ENCODE measurements at places on chromosomes 11 and 22.

DNA sequence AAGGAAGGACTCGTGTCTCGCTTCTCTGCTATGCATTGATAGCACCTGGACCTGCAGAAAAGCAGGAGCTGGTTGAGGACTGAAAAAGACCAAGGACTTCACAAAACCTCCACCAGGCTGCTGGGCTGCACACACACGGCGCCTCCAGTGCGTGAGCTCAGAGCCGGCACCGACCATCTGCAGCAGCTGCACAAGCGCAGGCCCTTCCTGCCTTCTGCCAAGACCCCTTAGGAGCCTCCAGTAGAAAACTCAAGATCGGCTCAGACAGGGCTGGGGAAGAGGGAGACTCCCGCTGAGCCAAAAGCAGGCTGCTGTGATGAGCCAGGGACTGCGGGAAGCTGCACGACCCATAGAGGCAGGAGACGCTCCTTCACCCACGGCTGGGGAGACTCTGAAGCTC is 70.9 kb downstream of the PHF21B start:
- H3K36me3 ChIP-seq = no peaks in the 10 kb centered on the region
- no peak for DNase-seq
- H3K27ac ChIP-seq = no peak overlapping the region

DNA sequence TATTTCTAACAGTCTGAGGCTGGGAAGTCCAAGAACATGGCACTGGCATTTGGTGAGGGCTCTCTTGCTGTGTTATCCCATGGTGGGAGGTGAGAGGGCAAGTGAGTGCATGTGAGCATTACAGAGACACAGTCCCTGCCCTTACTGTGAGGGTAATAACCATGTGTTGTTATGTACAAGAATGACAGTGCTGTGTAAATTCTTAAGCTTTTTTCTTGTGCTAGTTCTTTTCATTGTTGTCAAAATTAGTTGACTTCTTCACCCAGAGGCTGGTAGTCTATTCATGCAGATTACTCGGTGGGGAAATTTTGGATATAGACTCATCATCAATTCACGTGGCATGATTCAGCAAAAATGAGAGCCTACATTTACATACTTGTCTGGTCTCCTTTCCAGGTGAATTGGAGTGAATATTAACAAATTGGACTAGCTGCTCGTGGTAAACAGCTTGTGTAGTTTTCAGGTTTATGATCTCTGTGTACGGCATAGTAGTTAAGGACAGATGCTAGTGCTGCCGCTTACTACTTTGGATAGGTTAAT is 49.3 kb downstream of the ATXN10 start:
- H3K27me3 ChIP-seq = no peaks in the 10 kb centered on the region
- H3K36me3 ChIP-seq = no peaks in the 10 kb centered on the region
- DNase-seq = no peak
- no peak overlapping the region for H3K4me3 ChIP-seq

GRCh38 chr11:10514709-10515108 is 26.3 kb downstream of the RNF141 start:
- peak; percentile 8 for DNase-seq
- no peaks in the 10 kb centered on the region for H3K27me3 ChIP-seq
- no peak overlapping the region for H3K27ac ChIP-seq
- H3K4me1 ChIP-seq = peaks cover 2% of the 10 kb centered on the region
- no peaks in the 10 kb centered on the region for H3K36me3 ChIP-seq

DNA sequence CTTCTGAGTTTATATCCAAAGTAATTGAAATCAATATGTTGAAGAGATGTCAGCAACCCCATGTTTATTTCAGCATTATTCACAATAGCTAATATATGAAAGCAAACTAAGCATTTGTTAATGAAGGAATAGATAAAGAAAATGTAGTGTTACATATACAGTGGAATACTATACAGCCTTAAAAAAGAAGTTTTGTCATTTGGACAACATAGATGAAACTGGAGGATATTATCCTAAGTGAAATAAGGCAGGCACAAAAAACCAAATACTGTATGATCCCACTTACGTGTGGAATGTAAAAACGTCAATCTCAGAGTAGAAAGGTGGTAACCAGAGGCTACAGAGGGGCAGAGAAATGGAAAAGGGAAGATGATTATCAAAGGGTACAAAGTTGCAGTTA is 10.2 kb downstream of the MRGPRX2 start:
- no peaks in the 10 kb centered on the region for H3K36me3 ChIP-seq
- DNase-seq = no peak
- no peaks in the 10 kb centered on the region for H3K4me1 ChIP-seq
- H3K27me3 ChIP-seq = no peaks in the 10 kb centered on the region
- no peak overlapping the region for H3K27ac ChIP-seq

GRCh38 chr11:11022125-11022730 is 164.4 kb upstream of the ZBED5 start:
- H3K27ac ChIP-seq = no peak overlapping the region
- no peak for DNase-seq
- H3K4me3 ChIP-seq = no peak overlapping the region
- no peaks in the 10 kb centered on the region for H3K27me3 ChIP-seq

DNA sequence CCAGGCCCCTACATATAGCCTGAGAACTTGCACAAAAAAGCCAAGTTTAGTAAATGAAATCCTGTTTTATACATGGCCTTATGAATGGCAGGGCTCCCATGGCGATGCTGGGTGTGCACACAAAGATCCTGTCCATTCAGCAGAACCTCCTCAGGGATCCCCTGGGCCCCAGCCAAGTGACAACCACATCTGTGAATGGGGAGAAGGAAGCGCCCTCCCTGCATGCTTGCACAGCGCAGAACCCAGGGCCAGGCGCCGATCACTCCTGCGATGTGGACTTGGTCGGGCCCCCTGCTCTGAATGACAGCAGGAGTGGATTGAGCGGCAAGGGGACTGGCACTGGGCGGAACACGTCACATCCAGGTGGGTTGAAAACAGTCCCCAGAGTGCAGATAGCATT is 4.5 kb upstream of the CDC42EP2 start:
- no peak for DNase-seq
- no peak overlapping the region for H3K27ac ChIP-seq
- H3K4me1 ChIP-seq = peaks cover 10% of the 10 kb centered on the region
- H3K4me3 ChIP-seq = no peak overlapping the region

DNA sequence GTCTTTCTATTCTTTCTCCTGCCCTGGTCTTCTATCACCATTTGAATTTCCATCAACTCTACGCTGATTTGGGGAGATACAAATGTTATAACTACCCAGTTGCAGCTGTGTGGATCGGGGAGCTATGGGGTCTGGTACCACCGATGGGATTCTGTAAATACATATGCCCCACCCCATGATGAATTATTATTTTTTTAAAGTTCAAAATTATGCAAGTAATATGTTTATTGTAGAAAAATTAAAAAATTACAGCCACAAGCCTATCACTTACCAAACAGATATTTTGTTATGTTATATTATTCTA is 52.4 kb upstream of the CLMP start:
- H3K4me1 ChIP-seq = peaks cover 2% of the 10 kb centered on the region
- no peak for DNase-seq
- no peak overlapping the region for H3K4me3 ChIP-seq
- no peak overlapping the region for H3K27ac ChIP-seq
- H3K27me3 ChIP-seq = no peaks in the 10 kb centered on the region

DNA sequence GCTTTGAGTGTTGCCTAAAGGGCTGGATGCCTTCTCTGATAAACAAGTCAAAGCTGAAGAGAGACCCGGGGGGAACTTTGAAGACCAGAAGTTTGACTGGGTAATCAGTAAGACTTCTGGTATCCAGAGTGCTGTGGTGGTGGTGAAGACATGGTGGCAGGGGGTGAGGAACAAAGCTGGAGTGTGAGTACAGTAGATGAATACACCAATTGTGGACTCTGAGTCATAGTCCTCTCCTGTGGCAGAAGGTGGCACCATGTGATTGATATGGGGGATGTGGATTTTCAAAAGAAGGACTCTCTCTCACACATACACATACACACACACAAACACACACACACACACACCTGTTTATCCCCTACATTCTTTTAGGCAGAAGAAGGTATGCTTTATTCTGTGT is 12.3 kb downstream of the MS4A6A start:
- no peaks in the 10 kb centered on the region for H3K4me1 ChIP-seq
- H3K36me3 ChIP-seq = no peaks in the 10 kb centered on the region
- no peak overlapping the region for H3K4me3 ChIP-seq
- H3K27me3 ChIP-seq = no peaks in the 10 kb centered on the region
- DNase-seq = no peak
- no peak overlapping the region for H3K27ac ChIP-seq

- H3K27me3 ChIP-seq = no peaks in the 10 kb centered on the region
- no peaks in the 10 kb centered on the region for H3K36me3 ChIP-seq
- DNase-seq = no peak
Measured at GRCh38 chr11:111148953-111149352, 96.6 kb upstream of the POU2AF2 start.
